ENCODE measurements at places on chromosomes 4 and X.

DNA sequence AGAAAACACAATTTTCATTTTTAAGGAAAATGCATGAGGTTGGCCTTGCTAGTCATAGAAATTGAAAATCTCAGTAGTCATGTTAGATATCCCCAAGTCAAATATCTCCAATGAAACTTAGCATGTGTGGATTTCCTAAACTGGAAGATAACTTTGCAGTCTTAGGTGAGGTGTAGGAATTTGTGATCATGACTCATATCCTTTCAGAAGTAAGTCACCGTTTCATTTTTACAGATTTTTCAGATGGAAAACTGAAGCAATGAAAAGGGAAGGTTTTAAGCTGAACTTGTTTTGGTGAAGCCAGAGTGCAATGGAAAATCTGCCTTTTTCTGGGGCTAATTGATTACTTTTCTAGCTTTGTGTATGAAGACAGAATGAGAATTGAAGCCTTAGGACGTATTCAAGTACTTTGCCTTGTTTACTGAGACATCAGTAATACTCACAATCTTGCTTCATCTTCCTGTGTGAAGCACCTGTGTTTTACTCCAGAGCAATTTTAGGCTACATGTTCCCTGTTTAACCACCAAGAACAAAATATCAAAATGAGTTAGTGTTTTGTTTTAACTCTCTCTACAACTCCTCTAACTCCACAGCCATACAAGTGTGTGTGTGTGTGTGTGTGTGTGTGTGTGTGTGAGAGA is 1662.8 kb upstream of the ADGRL3 start:
- no peak for DNase-seq

- DNase-seq: no peak
Measured at GRCh38 chr4:114040319-114041116, 61.1 kb upstream of the ARSJ start.

GRCh38 chrX:96971812-96972211 is 88.1 kb downstream of the RPA4 start:
- DNase-seq: no peak

DNA sequence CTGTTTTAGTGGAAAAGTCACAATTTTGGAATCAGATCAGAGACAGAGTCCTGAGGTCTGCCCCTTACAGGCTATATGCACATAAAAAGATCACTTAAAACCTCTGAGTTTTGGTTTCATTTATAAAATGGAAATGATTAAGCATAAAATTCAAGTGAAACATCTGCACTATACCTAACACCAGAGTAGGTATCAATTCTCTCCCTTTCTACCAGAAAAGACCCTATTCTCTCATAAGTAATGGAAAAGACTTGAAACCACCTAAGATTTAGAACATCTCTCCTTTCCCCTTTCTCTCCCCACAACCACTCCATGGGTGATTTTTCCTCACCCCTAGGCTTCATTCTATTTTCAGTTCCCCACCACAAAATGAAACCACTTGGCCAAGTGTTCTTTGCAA is 907 bp downstream of the LHFPL1 start:
- no peak for DNase-seq

- DNase-seq: no peak
Measured at GRCh38 chrX:67544281-67545035, 637 bp downstream of the AR start.

DNA sequence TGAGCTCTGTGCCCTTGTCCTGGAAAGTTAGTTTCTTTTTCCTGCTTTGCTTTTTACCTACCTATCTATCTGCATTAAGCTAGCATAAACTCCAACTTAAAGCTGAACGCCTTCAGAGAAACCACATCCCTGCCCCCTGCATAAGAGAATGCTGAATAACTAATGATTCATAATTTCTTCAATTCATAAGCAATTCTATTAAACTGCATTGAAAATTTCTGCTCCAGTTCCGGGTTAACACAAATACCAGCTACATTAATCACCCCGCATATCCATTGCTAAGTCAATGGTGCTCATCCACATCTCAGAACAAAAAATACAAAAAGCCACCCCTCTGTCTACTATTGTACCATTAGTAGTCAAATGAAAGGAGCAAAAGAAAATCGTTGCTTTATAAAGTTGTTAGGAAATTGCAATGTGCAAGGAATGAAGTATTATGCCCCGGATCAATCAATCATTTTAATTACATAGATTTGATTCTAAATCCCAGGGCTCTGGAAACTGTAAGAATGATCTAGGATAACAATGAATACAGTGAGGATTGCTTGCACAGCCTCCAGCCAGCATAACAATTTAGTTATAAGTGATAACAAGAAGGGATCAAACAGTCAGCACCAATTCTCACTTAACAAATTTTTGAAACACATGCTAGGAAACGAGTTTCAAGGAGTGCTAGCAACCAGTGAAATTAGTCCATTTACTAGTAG is 106.8 kb downstream of the ELOVL6 start:
- DNase-seq: no peak

- DNase-seq: no peak
Measured at GRCh38 chr4:175339100-175339707, 421.0 kb downstream of the ADAM29 start.

DNA sequence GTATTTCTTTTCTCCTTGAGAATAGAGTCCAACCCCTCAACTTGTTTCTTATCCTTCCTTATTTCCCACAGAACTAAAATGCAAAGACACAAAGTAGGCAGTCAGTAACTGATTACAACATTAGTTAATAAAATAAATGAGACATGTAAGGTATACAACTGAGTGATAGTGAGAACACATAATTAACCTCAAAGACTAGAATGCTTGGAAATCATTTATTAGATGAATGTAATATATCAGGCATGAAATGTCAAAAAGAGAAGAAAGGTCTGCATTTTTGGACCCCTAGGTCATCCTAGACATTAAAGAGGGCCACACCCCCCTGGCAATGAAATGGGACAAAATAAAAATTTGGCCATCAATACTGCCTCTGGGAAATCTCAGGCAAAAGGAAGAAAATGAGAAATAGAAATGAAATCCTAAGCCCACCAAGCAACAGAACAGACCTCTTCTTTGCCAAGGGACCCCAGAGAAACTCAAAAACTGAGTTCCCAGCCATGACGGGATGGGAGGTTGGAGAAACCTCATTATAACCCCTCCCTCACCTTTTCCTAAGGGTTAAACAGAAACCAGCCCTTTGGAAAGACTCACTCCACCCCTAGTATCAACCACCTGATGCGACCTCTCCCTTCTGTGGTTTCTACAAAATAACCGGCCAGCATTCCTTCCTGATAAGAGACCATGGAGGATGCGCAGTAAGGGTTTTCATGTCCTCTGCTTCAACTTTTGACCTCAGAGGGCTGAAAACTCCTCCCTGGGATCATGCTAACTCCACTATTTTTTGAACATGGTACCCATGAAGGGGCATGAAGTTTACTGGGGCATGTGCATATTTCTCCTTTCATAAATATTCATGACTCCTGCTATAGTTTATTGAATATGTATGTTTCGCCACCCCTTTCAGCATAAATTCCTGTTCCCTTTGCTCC is 90.0 kb upstream of the EXOC1L start:
- DNase-seq: no peak

DNA sequence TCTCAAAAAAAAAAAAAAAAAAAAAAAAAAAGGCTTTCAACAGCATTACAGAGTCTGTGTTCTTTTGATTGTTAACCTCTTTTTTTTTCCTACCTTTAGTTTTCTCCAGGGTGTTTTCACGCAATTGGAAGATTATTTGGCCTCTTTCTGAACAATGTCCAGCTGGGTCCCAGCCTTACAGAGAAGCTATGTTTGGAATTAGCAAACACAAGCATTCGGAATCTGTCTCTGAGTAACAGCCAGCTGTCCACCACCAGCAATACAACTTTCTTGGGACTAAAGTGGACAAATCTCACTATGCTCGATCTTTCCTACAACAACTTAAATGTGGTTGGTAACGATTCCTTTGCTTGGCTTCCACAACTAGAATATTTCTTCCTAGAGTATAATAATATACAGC is 13.3 kb downstream of the TLR3 start:
- no peak for DNase-seq

DNA sequence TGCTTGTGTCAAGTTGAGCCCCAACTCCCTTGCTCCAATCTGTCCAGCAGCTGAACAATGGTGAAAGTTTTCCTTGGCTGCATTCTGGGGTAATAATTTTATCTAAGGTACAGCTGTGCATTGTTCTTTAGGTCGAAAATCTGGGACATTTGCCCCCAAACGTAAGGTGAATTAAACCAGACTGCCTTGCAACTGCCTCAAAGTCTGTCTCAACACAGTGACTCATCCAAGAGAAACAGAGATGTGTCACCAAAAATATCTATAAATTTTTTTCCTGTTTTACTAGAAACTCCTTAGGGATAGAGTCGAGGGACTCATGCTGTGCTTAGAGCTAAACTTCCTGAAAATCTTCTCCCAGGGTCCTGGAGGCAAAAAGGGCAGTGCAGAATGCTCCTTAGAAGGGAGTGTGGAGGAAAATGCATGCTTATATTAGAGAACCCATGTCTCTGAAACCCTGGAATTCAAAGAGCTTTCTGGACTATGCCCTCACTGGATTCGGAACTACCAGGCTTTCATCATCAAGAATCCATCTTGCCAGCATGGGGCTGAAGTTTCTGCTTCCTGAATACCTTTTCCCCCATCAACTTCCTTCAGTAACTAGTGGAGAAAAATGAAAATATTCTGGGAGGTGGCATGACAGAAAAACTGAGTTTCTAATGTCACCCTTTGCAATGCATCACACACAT is 115.7 kb downstream of the PALLD start:
- no peak for DNase-seq

DNA sequence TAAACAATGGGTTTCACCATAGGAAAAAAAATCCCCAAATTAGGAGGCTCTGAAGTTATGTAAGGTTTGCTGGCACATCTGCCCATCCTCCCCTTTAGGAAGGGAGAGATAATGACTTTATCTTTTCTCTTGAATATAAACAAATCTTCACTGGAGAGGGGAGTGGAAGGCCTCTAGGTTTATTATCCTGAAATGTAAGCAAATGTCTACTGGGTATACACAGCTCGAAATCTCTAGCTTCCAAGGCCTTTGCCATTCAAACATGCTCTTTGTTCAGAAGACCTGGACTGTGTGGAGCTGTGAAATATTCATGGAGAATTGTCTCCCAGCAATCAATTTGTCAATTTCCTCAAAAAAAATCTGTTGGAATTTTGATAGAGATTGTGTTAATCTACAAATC is 21.7 kb upstream of the MED14 start:
- DNase-seq: no peak

- DNase-seq: peak; percentile 98
Measured at GRCh38 chr4:184477201-184477999, 3.0 kb upstream of the IRF2 start.

GRCh38 chrX:147912093-147912801 is 528 bp downstream of the FMR1 start:
- DNase-seq: peak; percentile 40

DNA sequence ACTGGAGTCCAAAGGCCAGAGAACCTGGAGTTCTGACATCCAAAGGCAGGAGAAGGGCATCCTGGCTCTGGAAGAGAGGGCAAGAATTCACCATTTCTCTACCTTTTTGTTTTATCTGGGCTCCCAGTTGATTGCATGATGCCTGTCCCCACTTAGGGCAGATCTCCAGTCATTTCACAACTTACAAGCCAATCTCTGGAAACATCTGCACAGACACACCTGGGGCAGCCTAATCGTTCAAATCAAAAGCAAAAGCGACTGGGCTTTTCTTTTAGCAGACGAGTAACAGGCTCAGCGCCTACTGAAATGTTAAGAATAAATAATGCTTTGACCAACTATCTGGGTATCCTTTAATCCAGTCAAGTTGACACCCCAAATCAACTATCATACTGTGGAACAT is 136.0 kb upstream of the NPY2R start:
- no peak for DNase-seq

GRCh38 chrX:73398185-73398914 is 48.5 kb upstream of the CDX4 start:
- DNase-seq: no peak

DNA sequence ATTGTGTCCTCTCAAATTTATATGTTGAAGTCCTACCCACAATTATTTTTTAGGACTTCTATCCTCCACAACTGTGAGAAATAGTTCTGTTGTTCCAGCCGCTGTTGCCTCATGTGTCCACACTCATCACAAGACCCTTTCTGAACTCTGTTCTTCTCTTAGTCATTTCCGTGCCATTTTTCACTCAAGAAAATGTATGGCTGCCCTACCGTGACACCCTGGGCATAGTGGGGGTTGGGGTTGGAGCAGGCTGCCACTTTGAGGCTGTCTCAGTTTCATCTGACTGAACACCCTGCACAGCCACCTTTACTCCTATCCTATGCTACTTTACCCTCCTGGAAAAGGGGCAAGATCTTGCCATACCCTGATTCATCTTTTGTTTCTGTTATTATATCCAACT is 319.1 kb downstream of the TENM3 start:
- no peak for DNase-seq

DNA sequence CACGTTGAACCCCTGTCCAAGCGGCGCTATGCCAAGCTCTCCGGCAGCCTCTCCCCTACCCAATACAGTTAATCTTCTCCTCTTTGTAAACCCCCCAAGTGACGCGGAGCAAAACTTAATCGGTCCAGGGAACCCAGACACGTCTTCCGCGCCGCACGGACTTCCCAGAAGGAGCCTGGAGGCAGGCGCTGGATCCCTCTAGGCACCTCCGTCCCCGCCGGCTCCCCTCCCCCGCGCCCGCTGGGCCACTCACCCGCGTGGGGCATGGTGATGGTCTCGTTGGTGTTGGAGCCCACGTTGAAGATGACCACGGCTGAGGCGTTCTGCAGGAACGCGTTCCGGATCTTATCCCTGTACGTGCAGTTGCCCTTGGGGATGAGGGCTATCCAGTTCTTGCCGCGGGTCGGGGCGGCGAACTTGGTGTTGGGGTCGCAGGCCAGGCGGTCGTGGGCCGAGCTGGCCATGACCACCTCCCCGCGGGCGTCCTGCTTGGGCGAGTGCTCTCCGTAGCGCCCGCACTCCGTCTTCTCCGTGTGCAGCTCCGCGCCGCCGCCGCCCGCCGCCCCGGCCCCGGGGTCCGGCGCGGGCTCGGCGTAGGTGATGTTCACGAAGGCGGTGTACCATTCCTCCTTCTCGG is 1.1 kb downstream of the RNF150 start:
- no peak for DNase-seq

GRCh38 chrX:41035582-41035981 is 49.7 kb upstream of the USP9X start:
- no peak for DNase-seq

GRCh38 chr4:609400-610050 is 15.8 kb upstream of the PDE6B start:
- DNase-seq: no peak

DNA sequence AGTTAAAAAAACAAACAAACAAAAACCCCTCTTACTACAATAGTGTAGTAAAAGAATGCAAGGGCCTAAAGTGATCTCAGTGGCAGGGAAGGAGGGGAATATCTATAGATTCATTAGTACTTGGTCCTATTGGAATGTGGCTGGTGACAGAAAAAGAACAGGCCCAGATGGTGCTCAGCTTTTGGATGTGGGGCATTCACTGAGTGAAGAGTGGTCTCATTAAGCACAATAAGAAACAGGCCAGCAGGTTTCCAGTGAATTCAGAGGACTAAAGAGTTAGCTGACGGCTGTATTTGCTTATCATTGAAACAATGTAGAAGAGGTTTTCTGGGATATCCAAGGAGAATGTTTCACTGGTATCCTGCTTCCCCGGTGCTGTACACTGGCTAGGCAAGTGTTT is 243.8 kb upstream of the HHIP start:
- no peak for DNase-seq

- DNase-seq: no peak
Measured at GRCh38 chrX:39895218-39896110, 202.3 kb downstream of the BCOR start.

GRCh38 chrX:31423609-31424189 is 351.9 kb upstream of the FTHL17 start:
- DNase-seq: peak; percentile 12

- DNase-seq: no peak
Measured at GRCh38 chr4:180947425-180947824, 1295.8 kb upstream of the TENM3 start.

- DNase-seq: no peak
Measured at GRCh38 chr4:184167576-184167975, 50.1 kb downstream of the ENPP6 start.

Measured in globus pallidus (tissue), 1 donor.